ENCODE measurements at places on chromosomes 6 and 20. TPM values are rescaled to one million over a fixed set of nuclear protein-coding genes. Genes with fewer than 3 reads are reported as not detected.

CCDC167 gene
- total RNA-seq: 45.5 TPM

SRC gene
- total RNA-seq: 186 TPM

ADGRG6 gene
- 62.5 TPM for total RNA-seq

SEMG1 gene
- total RNA-seq: not detected

TFAP2D gene
- total RNA-seq: not detected

SIRPD gene
- not detected for total RNA-seq

MOG gene
- not detected for total RNA-seq

RNF39 gene
- 0.05 TPM for total RNA-seq

CNR1 gene
- 0.49 TPM for total RNA-seq
